ENCODE measurements at places on chromosomes 4 and X. TPM values are rescaled to one million over a fixed set of nuclear protein-coding genes. Genes with fewer than 3 reads are reported as not detected.
A peak's percentile ranks its signal among the peaks of the same experiment; 100 is the strongest.

DNA sequence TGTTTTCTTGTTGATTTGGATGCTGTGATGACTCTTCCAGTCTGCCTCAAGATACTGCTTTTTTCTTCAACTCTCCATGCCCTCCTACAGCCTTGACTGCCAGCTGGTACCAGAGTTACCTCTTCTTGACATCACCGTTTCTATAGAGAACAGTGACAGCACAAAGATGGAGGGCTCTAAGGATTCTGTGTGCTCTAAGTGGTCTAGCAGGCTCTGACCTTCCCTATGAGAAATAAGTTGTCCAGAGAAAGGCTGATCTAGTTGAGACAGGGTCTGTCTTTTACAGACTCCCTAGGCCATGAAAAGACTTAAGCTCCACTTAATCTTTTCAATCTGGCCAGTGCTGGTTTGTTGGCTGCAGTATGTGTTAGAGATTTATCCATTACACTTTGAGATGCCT lies at the start of gene AKAP4:
Gene AKAP4 (minus strand): TSS at position 101 of the 400 bp plus-strand sequence. CDS start 118 bp downstream, outside the sequence.
- no peaks in the 10 kb centered on the region for H3K27me3 ChIP-seq
- no peak for DNase-seq
- peaks cover 8% of the 10 kb centered on the region for H3K4me1 ChIP-seq
- H3K27ac ChIP-seq = no peak within 1 kb of the TSS

DNA sequence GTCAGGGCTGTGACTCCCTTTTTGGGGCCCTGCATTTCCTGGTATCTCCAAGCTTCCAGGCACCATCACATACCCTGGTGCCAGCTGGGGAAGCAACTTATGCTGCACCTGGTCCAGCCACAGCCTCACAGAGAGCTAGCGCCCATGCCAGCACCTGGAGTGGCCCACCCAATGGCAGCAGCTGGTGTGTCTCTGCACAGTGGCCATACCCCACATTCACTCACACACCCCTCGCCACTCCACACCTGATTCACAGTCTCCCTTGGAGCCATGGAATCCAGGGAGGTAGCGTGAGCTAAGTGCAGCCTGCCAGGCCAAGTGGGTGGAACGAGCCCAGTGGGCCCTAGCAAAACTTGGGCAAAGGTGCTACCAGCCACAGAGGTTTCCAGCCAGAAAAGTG lies 56.8 kb downstream of the COX18 start:
- no peaks in the 10 kb centered on the region for H3K4me1 ChIP-seq
- DNase-seq = no peak
- no peaks in the 10 kb centered on the region for H3K36me3 ChIP-seq
- no peak overlapping the region for H3K4me3 ChIP-seq
- H3K27ac ChIP-seq = no peak overlapping the region

GRCh38 chr4:117699595-117699994 lies 334.7 kb upstream of the NDST3 start:
- H3K4me1 ChIP-seq = no peaks in the 10 kb centered on the region
- no peak overlapping the region for H3K27ac ChIP-seq
- H3K4me3 ChIP-seq = no peak overlapping the region
- no peaks in the 10 kb centered on the region for H3K27me3 ChIP-seq

DNA sequence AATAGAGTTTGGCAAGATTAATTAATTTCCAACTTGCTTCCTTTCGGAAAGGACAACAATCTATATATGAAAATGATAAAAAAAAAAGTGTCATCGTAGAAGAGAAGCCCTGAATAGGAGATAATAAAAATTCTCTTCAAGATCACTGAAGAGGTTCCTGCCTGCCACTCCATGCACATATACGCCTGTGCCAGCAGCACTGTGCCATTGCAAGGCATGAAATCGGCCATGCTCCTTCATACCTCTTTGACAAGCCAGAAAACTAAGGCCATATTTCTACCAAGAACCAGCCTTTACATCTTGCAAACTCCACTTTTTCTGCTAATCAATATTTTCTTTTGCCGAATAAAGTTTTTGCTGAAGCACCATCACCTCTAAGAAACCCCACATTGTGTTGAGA lies 365.5 kb downstream of the CXXC4 start:
- H3K4me1 ChIP-seq = no peaks in the 10 kb centered on the region
- no peak for DNase-seq
- no peaks in the 10 kb centered on the region for H3K36me3 ChIP-seq
- no peaks in the 10 kb centered on the region for H3K27me3 ChIP-seq
- H3K27ac ChIP-seq = no peak overlapping the region
- no peak overlapping the region for H3K4me3 ChIP-seq

GRCh38 chr4:163484906-163485305 lies 9.6 kb upstream of the TMA16 start:
- H3K27me3 ChIP-seq = no peaks in the 10 kb centered on the region
- no peaks in the 10 kb centered on the region for H3K36me3 ChIP-seq
- H3K4me3 ChIP-seq = no peak overlapping the region
- no peak for DNase-seq

DNA sequence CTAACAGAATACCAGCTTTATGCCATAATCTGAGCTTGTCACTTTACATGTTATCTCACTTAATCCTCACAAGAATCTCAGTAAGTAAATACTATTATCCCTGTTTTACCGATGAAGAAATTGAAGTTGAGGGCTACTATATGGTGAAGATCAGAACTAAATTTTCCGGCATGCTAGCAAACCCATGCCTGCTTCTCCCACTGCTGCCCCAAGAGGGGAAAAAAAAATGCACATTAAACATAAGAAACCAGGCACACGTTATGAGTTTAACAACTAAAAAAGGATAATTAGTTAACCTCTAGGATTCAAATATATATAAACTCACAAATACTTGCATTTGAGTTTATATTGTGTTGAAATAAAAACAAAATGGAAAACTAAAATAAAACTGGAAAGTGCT lies 10.8 kb downstream of the SLC10A7 start:
- DNase-seq = no peak
- H3K27me3 ChIP-seq = no peaks in the 10 kb centered on the region
- peaks cover 34% of the 10 kb centered on the region for H3K36me3 ChIP-seq
- H3K27ac ChIP-seq = no peak overlapping the region
- no peaks in the 10 kb centered on the region for H3K4me1 ChIP-seq

- H3K4me1 ChIP-seq = peaks cover 14% of the 10 kb centered on the region
- no peak for DNase-seq
- peak overlapping the region; percentile 36 for H3K27ac ChIP-seq
These were observed 39.9 kb downstream of the FAM149A start for GRCh38 chr4:186144198-186144945.

DNA sequence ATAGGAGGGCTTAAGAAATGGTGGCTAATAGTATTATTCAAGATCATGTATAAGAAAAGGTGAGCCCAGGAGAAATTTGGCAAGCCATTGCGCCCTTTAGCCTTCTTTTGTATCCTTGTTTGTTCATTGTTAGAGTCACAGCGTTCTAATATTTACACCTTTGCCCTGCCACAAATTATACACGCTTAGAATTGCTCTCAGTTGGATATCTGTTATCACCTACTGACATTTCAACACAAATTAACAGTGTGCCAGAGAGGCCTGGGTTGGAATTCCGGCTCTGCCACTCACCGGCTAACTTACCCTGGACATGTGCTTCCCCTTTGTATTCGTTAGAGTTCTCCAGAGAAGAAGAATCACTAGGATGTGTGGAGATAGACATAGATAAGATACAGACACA lies 148.7 kb upstream of the KIT start:
- no peaks in the 10 kb centered on the region for H3K4me1 ChIP-seq
- no peaks in the 10 kb centered on the region for H3K27me3 ChIP-seq
- no peaks in the 10 kb centered on the region for H3K36me3 ChIP-seq
- no peak for DNase-seq
- no peak overlapping the region for H3K4me3 ChIP-seq
- H3K27ac ChIP-seq = no peak overlapping the region

- H3K27me3 ChIP-seq = no peaks in the 10 kb centered on the region
- H3K27ac ChIP-seq = no peak overlapping the region
- no peak overlapping the region for H3K4me3 ChIP-seq
- DNase-seq = no peak
- no peaks in the 10 kb centered on the region for H3K4me1 ChIP-seq
These were observed 13.5 kb upstream of the PPM1K start for GRCh38 chr4:88297725-88298454.

DNA sequence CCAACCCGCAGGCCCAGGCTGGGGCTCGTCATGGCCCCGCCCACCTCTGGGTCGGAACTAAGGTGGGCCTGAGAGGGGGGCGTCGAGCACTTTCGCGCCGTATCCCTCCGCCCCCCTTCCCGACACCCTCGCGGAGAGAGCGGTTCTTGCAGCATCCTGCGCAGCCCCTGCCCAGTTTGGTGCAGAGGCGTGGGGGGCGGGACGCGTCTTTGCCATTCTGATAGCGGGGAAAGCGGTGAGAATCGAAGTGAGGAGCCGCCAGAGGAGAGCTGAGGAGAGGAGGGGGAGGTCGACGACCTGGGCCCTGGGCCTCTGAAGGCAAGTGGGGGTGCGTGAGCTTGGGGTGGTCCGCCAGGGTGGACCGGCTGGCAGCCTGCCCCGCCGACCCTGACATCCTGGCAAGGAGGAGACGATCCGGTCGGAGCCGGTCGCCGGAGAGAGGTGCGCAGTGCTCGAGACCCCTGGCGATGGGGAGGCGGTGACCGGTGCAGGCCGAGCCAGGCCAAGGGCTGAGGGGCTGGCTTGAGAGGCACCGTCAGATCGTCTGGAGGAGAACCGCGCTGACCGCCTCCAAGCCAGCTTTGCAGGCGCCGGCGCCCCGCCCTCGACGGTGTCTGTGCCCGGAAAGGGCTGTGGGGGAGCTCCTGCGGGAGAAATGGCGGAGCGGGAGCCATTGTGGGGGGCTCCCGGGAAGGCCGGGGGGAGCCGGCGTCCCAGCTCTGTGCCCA lies 25.5 kb downstream of the GPRASP3 start:
- no peak overlapping the region for H3K27ac ChIP-seq
- no peaks in the 10 kb centered on the region for H3K36me3 ChIP-seq
- peak overlapping the region; percentile 48 for H3K4me3 ChIP-seq
- no peaks in the 10 kb centered on the region for H3K27me3 ChIP-seq
- DNase-seq = peak; percentile 84

DNA sequence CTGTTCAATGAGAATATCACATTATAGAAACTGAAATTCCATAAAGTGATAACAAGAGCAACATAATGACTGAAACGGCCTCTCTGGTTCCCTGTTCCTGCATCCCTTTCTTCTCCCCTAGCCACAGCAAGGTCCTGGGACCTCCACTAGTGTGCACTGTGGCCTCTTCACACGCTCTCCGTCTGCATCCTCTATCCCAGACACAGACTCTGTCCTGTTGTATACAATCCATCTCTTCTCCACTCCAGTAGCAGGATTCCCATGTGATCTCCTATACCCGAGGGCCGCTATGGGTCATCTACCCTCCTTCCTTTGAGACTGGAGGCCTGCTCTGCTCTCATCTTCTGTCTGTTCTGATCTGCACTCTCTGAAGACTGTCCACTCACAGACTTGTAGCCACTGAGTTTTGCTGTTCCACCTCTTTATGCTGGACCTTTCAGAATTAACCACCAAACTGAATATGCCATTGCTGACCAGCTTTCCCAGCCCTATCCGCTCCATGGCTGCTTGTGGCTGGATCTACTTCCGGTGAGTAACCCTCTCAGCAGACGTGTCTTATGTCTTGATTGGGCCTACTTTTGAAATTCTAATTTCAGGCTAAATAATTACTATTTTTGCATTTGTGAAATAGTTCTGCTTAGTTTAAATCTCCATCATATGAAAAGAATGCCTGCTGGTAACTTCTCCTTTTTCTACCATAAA lies 105.1 kb upstream of the NAP1L5 start:
- no peaks in the 10 kb centered on the region for H3K27me3 ChIP-seq
- no peaks in the 10 kb centered on the region for H3K4me1 ChIP-seq
- H3K36me3 ChIP-seq = no peaks in the 10 kb centered on the region
- peak overlapping the region; percentile 70 for H3K27ac ChIP-seq

GRCh38 chrX:9392445-9392844 lies 72.4 kb upstream of the TBL1X start:
- no peak for DNase-seq
- no peaks in the 10 kb centered on the region for H3K4me1 ChIP-seq
- no peaks in the 10 kb centered on the region for H3K27me3 ChIP-seq
- H3K36me3 ChIP-seq = no peaks in the 10 kb centered on the region
- no peak overlapping the region for H3K4me3 ChIP-seq
- no peak overlapping the region for H3K27ac ChIP-seq

DNA sequence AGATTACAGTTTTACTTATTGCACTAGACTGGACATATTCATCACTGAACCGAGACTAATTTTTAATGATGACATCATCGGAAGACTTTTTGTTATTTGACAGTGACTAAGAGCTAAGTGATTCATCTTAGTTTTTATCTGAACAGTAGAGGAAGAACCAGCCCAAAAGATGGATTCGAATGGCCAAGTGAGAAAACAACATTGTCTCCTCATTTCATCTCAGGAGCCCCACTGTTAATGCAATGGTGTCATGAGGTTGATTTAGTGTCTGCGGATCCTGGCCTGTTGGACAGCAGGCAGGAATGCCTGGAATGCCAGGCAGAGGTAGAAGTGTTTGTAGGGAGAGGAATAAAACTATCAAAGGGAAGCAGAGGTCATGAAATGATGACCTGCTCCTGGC lies 37.8 kb upstream of the HPF1 start:
- no peak overlapping the region for H3K27ac ChIP-seq
- DNase-seq = no peak
- H3K36me3 ChIP-seq = no peaks in the 10 kb centered on the region

DNA sequence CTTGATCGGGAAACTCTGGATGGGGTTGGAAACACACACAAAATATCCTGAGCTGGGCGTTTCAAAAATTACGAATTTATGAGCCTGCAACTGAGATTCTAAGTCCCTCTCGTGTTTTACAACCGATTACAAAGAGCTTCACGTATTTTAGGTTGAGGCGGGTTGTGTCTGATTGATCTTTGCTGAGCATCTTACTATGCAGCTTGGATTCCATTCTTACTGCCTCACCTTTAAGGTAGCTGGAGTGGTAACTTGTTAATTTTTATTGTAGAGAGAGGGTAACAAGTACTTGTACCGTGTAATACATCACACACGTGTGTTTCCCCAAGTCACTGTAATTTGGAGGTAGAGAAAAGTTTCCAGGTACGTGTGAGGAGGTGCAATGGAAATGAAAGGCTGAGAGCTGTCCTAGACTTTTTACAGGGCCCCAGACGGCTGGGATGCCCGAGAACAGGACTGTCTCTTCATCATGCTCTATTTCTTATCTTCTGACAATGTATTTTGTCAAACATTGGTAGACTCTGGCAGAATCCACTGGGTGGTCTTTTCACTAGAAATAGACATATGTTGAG lies 97.8 kb upstream of the TENM3 start:
- no peaks in the 10 kb centered on the region for H3K36me3 ChIP-seq
- peaks cover 38% of the 10 kb centered on the region for H3K27me3 ChIP-seq

DNA sequence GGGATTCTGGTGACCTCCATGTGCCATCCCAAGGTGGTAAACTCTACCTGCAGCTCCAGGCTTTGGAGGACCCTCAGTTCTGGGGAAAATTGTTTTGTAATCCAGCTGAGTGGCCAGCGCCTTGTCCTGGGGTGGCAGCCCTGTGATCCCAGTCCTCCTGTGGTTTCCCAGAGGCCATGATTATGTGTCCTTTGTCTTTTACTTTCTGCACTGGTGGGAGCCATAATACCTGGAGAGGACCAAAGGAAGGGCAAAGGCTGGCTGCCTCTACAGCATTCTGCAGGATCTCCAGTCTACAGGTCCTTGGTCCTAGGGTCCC lies 64.0 kb downstream of the NBDY start:
- no peak overlapping the region for H3K4me3 ChIP-seq
- no peaks in the 10 kb centered on the region for H3K36me3 ChIP-seq
- H3K27me3 ChIP-seq = no peaks in the 10 kb centered on the region
- DNase-seq = no peak

ZNF518B gene
- 29.9 TPM for total RNA-seq

AFF1 gene
- total RNA-seq = 114 TPM

HPRT1 gene
- total RNA-seq = 14.9 TPM

GAGE13 gene
- total RNA-seq = not detected

ADGRG2 gene
- total RNA-seq = 1.9 TPM

POLN gene
- total RNA-seq = 2.3 TPM

ZFP92 gene
- total RNA-seq = 2.9 TPM

AFM gene
- total RNA-seq = not detected

Measured in spleen (tissue), 13 donors.